Effector CD4-positive, alpha-beta T cell (primary cell): ENCODE measurements at places on chromosomes 3 and 15.

- DNase-seq = no peak
These were observed 16.3 kb downstream of the SLC9A9 start for GRCh38 chr3:143831994-143832393.

- DNase-seq = no peak
These were observed 709.4 kb upstream of the NR2F2 start for GRCh38 chr15:95620934-95621579.

GRCh38 chr15:27271258-27271657 lies 300.3 kb downstream of the GABRG3 start:
- no peak for DNase-seq

DNA sequence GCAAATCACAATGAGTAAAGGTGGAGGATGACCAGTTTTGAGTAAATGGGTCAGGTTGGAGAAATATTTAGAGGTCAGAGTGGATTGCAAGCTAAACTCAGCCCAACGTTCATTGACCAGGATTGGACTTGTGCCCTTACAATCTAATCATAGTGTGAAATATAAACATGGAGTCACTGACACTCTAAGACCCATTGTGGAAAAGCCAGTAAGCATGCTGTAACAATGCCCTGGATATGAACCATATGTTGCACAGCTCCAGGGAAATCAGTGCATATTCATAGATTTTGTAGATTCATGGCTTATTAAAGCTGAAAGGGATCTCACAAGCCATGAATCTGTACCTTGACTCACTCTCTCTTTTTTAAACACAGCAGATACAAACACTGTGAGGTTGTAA lies 660.2 kb upstream of the LMCD1 start:
- no peak for DNase-seq

DNA sequence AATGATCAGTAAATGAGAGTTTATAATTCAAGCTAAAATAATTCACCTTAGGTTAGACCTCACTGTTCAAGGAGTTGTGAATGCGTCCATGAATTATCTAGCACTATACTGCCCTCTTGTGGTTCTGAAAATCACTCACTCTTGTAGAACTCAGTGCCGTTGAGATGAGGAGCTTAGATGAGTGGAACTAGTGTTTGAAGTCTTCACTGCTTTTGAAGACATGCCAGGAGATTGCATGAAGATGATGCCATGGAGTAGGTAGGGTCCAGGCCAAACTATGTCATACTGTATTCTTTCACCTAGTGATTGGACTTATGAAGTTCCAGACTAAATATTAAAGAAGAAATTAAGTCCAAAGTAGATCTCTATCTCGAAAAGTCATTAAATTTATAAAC lies 28.8 kb downstream of the LYSMD4 start:
- DNase-seq = peak; percentile 34

GRCh38 chr3:170961616-170962400 lies 53.4 kb upstream of the EIF5A2 start:
- no peak for DNase-seq

DNA sequence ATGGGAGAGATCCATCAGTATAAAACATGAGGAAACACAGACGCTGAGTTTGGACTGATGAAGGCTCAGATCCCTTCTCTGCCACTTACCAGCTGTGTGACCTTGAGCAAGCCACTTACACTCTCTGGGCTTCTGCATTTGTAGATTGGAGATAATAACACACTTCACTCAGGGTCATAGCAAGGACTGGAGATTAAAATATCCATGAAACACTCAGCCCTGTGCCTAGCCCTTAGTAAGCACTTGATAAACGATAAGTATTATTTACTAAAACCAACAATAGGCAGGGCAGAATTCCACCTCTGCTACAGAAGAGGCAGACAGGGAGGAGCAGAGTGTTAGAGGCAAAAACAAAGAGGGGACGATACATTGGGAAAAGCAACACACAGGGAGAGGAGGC lies 420.5 kb upstream of the WNT5A start:
- no peak for DNase-seq

DNA sequence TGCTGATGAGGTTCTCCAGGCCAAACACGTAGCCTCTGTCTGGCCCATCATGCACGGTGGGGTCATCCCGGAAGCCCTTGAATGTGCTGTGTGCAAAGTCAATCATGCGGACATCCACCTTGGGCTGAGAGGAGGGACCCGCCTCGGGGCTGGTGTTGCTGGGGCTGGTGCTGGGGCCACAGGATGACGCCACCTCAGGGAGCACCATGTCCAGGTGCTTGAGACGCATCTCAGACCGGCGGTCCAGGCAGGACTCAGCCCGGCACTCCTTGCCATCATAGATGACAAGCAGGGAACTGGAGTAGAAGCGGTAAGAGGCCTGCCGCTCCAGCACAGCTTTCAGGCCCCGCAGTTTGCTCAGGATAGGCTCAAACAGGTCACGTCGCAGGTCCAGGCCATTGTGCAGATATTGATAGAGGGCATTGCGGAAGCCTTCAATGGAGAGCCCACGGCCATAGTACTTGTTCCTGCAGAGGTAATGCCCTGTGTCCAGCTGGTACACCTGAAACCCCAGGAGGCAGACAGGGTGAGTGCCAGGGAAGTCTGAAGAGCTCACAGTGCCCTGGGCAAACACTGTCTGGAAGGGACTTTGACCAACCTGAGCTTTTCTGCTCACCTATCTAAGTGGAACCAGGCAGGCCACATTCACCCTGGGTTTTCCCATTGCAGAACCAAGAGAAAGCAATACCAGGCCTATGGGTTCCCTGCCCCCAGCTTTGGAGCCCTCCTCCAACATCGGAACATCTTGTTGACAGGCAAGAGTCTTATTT lies 3.6 kb upstream of the GMPPB start:
- DNase-seq = no peak

GRCh38 chr3:122074621-122075265 lies 19.6 kb downstream of the CD86 start:
- DNase-seq = no peak

GRCh38 chr3:133468251-133468721 lies 68.4 kb downstream of the BFSP2 start:
- no peak for DNase-seq

DNA sequence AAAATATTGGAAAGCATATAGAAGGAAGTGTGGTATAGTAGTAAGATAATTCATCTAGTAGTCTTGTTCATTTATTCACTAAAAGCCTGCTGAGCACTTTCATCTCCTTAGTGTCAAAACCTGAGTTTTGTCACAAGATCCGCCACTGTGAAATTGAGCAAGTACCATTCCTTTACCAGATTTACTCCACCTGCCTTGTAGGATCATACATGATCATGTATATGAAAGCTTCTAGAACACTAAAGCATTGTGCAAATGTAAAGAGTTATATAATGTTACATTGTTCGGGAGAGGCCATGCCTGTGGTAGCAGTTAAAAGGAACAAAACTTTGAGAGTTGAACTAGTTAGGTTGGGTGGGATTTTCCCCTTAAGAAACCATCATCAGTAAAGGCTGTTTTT lies 35.0 kb downstream of the UBE2E2 start:
- DNase-seq = no peak

DNA sequence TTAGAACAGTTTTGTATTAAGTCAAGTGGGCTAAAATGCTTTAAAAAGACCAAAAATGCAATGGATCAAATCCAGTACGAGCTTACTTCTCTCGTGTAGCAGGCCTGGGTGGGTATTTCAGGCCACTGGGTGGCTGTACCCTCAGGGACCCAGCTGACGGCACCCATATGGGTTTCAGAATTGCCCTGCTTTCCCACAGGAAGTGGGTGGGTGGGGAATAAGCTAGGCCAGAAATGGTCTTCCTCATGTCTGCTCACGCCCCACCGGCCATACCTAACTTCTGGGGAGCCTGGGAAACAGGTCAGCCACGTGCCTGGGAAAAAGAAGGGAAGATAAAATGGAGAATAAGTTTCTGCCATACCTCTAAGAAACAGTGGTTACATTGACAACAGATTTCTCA lies 20.3 kb downstream of the GPR160 start:
- no peak for DNase-seq

- DNase-seq = no peak
These were observed 2.9 kb downstream of the CASR start for GRCh38 chr3:122186372-122186771.

DNA sequence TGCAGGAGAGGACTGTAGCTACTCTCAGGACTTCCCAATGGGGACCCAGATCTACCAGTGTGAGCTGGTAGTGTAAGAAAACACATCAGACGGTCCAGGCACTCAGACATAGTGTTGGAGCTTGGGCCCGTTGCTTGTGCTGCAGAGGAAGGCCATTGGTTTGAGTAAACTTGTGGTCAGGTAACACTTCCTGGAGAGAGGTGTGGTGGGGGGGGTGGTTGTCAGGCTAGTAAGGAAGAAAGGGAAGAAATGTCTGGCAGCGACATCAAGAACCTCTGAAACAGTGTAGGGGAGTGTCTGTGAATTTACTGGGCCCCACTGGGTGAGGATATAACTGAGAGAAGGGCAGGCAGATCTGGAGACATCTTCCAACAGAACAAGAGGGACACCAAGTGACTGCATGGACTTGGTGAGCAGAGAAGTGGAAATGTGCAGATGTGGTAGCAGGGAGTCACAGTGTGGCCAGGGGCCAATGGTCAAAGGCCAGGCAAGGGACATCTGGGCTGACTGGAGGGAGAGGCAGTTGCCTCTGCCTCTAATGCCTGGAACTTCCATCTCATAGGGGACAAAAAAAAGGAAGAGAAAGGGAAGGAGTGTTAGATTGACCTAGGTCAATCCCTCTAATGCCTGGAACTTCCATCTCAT lies 63.7 kb upstream of the MRPS22 start:
- DNase-seq = no peak

GRCh38 chr15:59997070-59997701 lies 6.9 kb upstream of the FOXB1 start:
- DNase-seq = peak; percentile 31

DNA sequence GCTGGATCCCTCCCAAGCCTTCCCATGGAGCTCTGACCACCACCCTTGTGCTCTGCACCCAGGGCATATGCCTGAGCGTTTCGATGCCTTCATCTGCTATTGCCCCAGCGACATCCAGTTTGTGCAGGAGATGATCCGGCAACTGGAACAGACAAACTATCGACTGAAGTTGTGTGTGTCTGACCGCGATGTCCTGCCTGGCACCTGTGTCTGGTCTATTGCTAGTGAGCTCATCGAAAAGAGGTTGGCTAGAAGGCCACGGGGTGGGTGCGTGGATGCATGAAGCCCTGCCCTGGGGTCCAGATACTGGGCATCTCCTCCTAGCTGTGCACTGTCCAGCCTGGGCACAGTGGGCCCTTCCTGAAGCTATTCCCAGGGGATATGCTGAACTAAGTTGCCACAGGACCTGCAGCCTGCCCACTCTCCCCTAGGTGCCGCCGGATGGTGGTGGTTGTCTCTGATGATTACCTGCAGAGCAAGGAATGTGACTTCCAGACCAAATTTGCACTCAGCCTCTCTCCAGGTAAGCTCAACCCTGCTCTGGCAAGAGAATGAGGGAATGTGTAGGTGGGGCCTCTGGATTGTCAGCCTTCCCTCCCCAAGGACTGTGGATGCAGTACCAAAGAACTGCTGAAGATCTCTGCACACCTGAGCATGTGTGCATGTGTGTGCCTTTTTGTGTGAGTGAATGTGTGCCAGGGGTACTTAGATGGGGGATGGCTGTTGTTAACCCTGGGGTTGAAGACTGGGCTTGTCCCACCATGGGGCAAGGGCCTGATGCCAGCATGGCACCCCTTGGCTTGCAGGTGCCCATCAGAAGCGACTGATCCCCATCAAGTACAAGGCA lies 2.1 kb downstream of the MYD88 start:
- DNase-seq = no peak

DNA sequence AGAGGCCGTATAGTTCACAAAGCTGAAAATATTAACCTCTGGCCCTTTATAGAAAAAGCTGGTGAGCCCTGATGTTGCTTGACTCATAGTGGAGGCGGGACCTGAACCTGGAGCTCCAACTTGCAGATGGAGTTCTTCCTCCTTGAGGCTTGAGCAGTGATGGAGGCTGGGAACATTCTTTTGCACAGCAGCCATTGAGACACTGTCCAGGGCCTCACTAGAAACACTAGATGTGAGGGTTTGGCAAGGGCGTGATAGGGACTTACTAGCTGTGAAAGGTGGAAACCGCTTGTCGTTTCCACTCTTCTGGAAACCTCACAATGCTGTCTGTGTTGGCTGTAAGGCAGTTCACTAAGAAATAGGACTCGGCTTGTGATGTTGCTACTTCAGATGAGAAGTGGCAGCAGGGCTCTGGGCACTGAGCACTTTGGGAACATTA lies 12.5 kb downstream of the SMAD6 start:
- DNase-seq = no peak

- no peak for DNase-seq
These were observed 199.8 kb upstream of the RGMA start for GRCh38 chr15:93288728-93289294.

DNA sequence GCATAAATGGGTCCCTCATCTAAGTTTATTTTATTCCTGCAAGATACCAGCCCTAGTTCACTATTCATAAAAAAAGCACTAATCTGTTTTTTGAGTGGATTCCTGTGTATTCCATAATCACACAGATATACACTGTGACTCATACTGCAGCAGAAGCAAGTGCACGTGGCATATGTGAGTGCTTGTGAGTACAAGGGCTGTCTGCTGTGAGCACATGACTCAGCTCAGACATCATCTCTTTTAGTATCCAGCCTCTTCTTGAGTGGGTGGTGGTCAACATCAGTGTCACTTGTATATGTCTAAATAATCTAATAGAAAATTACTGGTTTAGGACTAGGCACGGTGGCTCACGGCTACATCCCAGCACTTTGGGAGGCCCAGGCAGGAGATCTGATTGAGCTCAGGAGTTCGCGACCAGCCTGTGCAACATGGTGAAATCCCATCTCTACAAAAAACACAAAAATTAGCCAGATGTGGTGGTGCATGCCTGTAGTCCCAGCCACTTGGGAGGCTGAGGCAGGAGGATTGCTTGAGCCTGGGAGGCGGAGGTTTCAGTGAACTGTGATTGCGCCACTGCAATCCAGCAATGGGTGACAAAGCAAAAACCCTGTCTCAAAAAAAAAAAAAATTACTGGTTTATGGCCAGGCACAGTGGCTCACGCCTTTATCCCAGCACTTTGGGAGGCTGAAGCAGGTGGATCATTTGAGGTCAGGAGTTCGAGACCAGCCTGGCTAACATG lies 49.8 kb downstream of the NIPA2 start:
- DNase-seq = no peak

DNA sequence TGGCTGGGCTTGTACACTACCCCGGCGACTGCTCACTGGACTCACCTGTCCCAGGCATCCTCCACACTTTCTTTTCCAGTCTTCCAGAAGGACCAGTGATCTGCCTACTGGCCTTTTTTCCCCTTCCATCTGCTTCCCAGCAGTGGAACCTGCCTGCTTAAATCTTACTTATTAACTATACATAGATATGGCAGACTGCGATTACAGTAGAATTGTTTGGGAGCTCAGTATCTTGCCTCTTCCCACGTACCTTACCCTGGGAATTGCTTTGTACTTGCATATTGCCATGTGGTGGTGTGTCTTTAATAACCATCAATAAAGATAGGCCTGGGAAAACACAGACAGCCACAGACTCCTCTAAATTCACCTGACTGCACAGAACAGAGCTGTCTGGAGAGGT lies 11.8 kb upstream of the HES1 start:
- no peak for DNase-seq

- no peak for DNase-seq
These were observed 179.4 kb upstream of the ALCAM start for GRCh38 chr3:105187344-105187743.

- no peak for DNase-seq
These were observed 14.3 kb upstream of the IL20RB start for GRCh38 chr3:136943436-136943835.
